ENCODE measurements at places on chromosomes 4 and X.

DNA sequence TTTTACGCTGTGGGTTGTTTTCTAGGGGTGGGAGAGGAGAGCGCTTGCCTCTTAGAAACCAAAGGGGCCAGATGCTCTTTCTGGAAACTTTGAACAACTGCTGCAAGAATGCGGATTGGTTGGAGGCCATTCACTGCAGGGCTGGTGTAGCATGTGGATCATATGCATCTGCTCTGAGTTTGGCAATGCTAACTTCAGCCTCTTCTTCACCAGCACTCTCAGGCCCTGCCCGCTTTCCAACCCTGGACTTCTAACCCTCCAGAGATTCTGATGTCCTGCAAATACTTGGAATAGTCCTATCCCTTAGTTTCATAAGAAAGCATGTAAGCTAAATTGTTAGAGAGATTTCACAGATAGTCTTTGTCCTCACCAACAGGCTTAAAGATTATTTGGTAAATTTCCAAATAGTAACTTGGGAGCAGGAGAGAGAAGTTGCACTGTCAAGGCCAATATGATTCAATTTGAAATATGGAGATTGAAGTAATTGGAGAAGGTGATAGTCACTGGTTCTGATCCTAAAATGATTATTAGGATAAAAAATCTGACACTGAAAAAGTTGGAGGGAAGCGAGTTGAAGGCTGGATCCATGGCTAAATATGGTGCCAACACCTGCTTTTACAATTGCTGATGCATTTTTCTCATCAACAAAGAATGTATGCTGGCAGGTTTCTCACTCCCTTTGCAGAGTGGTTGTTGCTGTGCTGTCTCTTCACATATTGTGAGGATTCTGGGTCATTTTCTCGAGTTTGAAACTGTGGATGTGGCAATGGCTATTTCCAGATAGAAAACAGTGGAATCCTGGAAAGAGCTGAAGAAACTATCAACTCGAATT lies 210.4 kb downstream of the PTTG2 start:
- no peak for DNase-seq

DNA sequence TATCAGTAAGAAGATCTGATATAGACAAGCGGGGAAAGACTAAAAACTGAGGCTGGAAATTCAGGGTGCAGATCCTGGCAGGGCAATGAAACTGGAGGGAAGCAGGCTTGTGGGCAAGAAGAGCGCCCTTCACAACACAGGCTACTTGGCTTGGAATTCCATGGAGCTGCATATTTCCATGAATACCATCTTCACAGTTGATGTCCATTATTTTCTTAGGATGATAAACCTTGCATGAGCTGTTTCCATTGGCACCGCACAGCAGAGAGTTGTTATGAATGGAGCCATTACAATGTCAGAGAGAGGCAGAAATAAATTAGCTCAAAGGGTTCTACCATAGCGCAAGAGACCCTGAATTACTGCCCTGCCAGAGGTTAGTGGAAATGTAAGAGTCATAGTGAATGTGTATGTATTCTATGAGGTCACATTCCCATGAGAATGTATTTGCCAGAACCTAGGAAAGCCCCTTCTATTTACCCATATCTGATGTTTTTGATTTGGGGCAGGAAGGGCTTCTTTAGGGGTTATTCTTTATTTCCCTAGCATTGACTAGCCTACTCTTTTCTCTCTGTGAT lies 215.6 kb downstream of the PALLD start:
- no peak for DNase-seq

- DNase-seq: no peak
Observed at GRCh38 chr4:104394406-104395167, 100.1 kb downstream of the CXXC4 start.

- DNase-seq: no peak
Observed at GRCh38 chr4:61277785-61278760, 77.9 kb downstream of the ADGRL3 start.

DNA sequence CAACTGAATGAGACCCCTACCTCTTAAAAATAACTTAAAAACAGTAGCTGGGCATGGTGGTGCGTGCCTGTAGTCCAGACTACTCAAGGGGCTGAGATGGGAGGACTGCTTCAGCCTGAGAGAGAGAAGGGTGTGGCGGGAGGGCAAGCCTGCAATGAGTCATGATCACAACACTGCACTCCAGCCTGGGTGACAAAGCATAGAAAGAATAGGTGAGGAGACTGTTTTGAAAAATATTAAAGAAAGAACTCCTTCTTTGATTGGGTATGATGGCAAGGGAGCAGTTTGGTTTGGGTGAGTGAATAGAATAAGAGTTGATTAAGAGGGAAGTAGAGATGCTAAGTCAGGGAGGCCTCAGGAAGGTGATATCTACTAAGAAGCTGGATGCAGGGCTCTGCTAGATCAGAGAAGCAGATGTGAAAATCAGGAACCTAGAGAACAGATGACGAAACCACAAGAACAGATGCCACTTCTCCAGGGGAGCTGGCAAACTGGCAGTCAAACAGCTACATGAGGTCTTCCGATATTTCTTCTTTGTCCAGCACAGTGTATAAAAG lies 318.6 kb downstream of the OPHN1 start:
- DNase-seq: no peak

GRCh38 chr4:86957215-86957614 lies 22.4 kb downstream of the AFF1 start:
- DNase-seq: no peak

DNA sequence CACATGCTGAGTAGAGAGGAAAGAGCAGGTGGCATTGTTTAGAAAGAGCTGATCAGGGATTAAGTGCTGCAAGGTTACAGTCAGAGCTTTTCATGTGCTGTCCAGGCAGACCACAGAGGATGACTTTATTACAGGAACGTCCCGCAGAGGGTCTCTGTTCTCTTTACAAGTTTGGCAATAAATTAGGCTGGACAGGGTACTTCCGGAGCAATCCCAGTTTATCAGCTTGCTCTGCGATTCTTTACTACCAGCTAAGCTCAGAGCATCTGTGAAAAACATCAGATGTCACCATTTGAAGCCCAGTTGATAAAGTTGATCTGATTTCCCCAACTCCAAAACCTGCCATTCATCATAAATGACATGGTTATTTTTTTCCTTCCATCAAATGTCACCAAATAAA lies 633.1 kb downstream of the NLGN4X start:
- DNase-seq: no peak

- DNase-seq: no peak
Observed at GRCh38 chr4:27145597-27145996, 285.0 kb downstream of the STIM2 start.

- DNase-seq: no peak
Observed at GRCh38 chr4:144820728-144821085, 174.8 kb downstream of the HHIP start.

DNA sequence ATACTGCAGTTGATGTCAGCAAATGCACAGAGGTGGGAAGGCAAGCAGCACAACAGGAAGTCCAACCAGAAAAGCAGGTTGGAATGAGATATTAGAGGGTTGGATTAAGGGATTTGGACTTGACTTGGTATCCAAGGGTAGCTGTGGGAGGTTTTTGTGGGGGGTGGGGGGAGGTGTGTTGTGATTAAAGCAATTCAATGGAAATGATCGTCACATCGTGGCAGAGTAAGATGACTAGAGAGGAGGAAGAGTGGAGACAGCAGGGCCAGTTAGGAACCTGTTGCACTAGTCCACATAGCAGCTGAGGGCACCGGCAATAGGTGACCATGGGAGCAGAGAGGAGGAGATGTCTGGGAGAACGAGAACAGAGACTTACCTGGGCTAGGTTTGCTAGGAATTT lies 2.4 kb downstream of the SLC25A43 start:
- DNase-seq: no peak

GRCh38 chrX:12425496-12425895 lies 287.2 kb downstream of the FRMPD4 start:
- no peak for DNase-seq

DNA sequence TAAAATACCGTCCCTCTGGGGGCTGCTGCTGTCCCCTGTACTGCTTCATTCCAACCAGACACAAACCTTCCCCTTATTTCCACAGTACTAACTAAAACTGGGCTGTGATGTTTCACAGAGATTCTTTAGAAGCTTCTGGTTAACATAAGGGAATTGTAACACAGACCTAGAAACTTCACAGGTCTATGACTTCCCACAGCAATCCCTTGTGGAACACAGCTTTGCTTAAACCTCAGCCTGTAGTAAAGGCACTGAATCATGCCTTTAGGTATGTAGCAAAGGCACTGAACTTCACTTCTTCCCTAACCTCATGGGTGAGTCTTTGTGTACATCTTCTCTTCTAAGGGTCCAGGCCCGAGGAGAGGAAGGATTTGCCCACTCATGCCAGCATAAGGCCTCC lies 49.4 kb downstream of the SPINK2 start:
- no peak for DNase-seq

All from activated naive CD4-positive, alpha-beta T cell treated with anti-CD3 and anti-CD28 coated beads, Interleukin-2, amount 50 U/mL, for 16 hours (primary cell).